ENCODE measurements at places on chromosomes 4 and X.
A peak's percentile ranks its signal among the peaks of the same experiment; 100 is the strongest.

DNA sequence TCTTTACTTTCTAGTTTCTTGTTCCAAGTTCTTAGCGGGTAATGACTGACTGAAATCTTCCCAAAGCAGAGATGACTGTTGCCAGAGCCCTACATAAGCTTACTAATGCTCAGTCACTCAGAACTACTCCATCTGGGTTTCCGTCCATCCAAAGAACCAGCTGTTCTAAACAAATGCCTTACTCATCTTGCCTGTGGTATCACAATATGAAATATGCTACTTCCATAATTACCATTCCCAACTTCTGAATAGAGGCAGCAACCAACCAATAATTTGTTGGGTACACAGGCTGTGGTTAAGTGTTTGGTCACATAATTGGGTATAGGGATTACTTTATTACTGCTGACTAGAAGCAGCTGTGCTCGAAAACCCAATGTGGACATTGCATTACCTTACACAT, 930.2 kb upstream of the DIAPH2 start:
- DNase-seq = no peak

DNA sequence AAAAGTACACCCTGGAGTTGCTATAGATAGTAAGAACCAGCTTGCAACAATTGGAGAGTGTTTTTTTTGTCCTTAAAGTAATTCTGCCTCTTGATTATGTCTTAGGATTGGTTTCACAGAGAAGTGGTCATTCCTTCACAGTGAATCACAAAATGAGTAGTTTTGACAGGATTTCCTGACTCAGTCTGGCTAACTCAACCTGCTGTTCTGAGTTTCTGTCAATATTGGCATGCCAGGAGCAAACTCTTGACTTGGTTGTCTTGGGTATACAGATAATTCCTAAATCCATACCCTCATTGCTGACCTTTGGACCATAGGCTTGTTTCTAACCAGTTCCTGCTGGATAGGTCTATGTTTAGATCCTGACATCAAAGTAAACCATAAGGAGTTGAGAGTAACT, 9.4 kb downstream of the FHIP1A start:
- no peak for DNase-seq

DNA sequence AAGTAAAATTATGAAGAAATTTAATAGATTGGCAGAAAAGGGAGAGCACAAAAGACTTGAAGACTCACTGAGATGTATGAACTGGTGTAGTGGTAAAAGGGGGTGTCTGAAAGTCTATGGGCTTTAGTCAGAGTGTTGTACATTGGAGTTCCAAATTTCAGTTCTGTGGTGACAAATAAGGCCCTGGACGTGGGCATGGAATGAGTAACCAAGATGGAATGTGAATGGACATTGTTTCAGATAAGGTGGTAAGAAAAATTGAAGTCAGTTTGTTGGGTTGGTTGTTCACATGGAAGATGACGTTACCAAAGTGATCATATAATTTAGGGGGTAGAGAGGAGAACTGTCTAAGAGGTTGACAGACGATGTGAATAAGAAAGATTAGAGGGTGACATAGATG, 13.9 kb downstream of the CYSLTR1 start:
- no peak for DNase-seq

DNA sequence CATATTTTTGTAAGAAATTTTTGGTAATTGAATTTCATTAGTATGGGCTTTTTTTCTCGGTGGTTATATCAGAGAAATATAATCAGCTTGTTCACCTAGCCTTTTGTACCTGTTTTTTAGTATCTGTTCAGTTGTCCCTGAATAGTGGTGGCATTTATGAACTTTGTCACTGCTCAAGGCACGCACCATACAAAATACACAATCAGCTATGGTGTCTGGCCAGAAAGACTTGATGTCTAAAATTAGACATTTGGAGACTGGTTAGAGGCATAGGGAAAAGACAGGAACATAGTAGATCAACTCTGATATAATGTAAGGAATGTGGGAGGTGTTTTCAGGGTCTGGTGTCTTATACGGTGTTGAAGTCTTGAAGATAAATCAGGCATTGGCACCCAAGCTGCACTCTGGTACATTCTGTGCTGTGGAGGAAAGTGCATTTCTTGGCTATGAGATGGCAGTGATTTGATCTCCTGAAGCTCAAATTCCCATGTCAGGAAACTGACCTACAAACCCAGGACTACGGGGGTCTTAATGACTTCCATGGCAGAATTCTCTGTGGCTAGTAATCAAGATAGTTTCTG, 3.6 kb downstream of the ART3 start:
- no peak for DNase-seq

GRCh38 chr4:101970547-101971155, 180.1 kb downstream of the BANK1 start:
- DNase-seq = no peak

- no peak for DNase-seq
Observed at GRCh38 chr4:25485104-25485503, 108.0 kb downstream of the ANAPC4 start.

- DNase-seq = no peak
Observed at GRCh38 chr4:183142571-183143550, 43.8 kb downstream of the WWC2 start.

- no peak for DNase-seq
Observed at GRCh38 chr4:27176400-27176799, 315.8 kb downstream of the STIM2 start.

GRCh38 chr4:87056881-87057280, 122.1 kb downstream of the AFF1 start:
- no peak for DNase-seq

DNA sequence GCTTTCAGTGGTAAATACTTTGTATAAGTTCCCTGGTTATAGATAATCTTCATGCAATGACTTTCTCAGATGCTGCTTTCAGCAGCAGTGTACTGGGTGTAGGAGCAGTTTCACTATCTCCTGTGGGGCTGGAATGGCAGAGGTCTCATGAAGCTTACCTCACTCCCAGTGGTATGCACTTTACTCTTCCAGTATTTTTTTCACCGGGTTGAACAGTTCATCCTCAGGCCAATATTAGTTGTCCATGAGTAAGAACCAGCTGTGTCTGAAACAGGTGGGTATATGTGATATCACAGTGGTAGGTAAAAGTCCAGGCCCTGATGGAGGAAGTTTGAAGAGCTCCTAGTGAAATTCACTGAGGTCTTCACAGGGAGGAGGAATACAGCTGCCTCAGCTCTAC, 351.5 kb upstream of the EMCN start:
- no peak for DNase-seq

- DNase-seq = peak; percentile 54
Observed at GRCh38 chrX:119729408-119730201, 28.8 kb upstream of the SOWAHD start.

DNA sequence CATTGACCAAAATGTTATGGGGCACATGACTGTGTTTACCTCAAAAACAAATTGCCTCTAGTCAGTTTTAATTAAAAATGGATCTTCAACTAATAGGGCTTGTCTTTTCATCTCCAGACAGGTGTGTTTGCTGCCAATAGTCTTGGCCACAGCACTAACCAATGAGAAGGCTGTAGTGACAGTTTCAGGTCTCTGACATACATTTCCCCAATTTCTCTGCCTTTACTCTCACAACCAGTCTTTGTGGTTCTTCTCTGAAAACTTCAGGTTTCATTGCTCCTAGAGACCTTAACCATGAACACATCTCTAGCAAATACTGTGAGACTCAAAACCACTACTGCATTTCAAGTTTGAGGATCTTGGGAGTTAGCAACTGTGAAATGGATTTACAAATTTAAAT, 3.5 kb upstream of the EDNRA start:
- DNase-seq = no peak

- DNase-seq = no peak
Observed at GRCh38 chrX:120377715-120378114, 15.8 kb downstream of the ATP1B4 start.

DNA sequence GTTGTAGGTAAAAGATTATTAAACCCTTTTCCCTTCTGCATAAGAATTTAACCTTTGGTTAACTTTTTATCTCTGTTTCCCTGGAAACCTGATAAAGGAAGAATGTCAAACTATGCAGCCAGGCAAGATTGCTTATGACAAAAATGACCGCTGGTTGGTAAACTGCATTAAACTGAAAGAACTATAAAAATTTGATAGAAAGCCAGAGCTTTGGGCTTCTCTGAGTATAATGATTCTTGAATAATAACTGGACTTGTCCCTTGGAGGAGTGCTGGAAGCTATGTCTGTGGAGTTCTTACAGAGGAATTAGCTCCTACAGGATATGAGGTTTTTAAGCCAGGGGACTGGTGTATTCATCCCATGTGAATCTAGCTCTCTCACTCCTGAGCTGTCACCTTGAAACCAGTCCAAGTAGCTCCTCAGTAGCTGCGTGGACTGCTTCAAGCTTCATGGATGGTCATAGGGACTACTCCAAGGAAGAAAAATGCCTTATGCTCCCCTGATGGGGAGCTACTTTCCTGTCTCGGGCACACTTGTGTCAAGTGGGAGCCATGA, 52.0 kb downstream of the RASL11B start:
- no peak for DNase-seq

- DNase-seq = no peak
Observed at GRCh38 chrX:8314881-8315280, 143.8 kb upstream of the VCX2 start.

GRCh38 chr4:103482893-103483292, 236.9 kb downstream of the TACR3 start:
- DNase-seq = no peak

DNA sequence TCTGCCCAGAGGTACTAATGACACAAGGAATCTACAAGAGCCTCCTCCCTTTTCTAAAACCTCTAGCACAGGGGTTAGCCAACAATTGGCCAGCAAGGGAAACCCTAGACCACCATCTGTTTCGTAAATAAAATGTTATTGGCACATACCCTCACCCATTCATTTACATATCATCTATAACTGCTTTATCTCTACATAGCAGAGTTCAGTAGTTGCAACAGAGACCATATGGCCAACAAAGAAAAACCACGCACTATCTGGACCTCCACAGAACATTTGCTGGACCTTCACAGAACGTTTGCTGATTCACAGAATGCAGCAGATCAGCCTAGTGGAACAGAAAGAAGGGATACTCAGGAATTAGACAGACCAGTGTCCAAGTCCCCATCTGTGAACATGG, 9.4 kb downstream of the SLC2A9 start:
- DNase-seq = no peak

DNA sequence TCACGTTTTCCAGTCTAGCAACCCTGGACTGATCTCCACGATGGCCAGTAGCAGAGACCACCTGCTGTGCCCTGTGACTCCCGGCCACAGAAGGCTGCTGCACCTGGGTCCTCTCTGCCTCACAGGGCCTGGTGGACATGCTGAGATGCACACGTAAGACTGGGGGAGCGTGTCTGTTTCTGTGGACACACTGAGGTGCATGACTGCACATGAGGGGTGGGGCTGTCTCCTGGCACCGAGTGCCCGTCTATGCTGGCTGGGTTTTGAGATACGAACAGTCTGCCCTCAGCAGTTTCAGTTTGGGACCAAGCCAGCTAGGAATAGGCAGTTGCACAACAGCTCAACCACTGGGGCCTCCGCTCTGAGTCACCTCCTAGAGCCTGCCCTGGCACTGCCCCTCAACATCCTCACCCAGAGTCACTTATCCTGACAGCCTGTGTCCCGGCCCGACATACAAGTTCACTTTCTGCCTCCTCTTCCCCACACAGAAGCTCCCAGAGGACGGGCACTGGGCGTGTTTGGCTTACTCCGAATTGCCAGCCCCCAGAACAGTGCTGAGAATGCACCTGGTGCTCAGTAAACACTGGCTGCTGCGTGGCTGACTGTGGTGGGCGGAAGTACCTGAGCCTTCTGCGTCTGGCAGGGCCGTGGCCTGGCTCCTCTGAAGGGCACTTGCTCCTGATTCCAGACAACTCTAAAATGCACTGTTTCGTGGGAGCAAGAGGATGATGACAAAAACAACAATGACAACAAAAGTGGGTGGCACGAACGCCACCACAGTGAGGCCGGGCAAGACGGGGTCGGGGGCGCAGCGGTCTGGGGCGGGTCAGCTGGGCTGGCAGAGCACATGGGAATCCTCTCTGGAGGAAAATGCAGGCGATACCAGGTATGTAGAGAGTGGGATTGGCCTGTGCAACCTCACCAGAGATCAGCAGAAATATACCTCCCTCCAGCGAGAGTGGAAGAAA, 30.9 kb downstream of the RNF212 start:
- no peak for DNase-seq

DNA sequence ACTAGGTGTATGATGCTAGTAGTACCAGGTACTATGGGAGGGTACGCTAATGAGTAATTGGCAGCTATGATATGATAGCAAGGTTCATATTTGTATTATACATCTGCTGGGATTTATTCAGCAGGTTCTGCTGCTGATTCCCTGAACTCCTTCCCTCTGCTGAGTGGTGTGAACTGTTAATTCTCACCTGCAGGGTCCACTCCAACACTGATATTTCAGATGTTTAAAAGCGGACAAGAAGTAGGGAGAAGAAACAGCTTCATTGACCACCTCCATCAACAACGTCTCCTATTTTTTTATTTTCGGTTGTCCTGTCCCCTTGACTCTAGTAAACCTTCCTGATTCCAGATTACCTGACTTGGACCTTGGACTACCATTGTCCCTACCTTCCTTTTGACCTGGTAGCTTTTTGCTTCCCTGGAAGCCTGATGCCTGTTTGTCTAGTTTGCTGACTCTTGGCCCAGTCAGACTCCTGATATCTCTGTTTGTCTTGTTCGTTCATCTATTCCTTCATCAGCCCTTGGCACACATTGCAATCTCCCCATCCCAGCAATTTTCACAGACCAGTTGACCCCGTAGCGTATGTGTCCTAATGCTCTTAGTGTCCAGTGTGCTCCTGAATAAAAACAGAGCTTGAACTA, 34.0 kb upstream of the RNF128 start:
- DNase-seq = no peak

DNA sequence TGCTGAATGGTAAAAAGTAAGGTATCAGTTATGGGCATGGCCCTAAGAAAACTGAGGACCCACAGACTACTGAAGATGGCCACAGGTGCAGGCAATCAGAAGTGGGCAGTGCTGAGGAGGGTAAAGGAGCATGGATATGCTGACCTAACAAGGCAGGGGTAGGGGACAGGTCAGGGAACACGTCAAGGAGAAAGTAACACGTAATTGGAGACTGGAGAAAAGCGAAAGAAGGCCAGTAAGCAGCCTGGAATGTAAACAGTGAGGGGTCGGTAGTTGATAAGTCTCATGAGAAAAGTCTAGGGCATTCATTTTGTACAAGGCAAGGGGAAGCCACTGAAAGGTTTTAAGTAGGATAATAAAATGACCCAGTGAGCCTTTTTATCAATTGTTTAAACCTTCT, 153.3 kb downstream of the PRDM5 start:
- no peak for DNase-seq

DNA sequence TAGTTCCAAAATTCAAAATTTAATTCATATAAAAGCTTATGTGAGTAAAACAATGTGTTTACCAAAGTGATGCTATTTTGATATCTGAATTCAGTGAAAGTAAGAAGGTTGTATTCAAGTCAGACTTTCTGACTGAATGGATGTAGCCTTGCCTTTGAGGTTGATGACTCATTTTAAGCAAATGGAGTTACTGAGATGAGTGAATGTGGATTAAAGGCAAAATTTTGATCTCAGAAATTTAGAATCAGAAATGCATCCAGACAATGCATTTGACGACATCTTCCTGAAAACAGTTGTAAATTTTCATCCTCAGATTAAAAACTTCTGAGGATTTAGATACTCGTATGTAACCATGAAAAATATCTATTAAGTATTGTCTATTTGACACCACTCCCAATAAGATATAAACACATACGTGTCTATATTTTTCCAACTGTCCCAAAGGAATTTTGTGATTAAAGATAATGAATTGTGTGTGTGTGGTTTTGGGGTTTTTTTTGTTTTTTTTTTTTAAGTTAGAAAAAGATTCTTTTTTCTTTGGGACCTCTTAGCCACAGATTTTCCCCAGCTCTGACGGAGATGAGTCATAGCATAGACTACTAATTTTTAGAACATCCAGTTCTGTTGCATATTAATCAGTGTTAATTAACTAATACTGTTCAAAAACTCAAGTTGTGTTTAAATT, 34.4 kb downstream of the NFKB1 start:
- no peak for DNase-seq

All from stimulated activated CD4-positive, alpha-beta T cell treated with anti-CD3 and anti-CD28 coated beads, Interleukin-4, amount 100 ng/mL, for 1 hour (primary cell).